Esophagus muscularis mucosa (tissue), 4 donors: ENCODE measurements at places on chromosomes 12 and 14. TPM values are rescaled to one million over a fixed set of nuclear protein-coding genes. Genes with fewer than 3 reads are reported as not detected.

Gene TSPAN11
- total RNA-seq = 7.6 TPM

Gene PRKD1
- total RNA-seq = 12.8 TPM

Gene CLEC6A
- not detected for total RNA-seq

Gene FAM186B
- 0.17 TPM for total RNA-seq

Gene KDM5A
- 37.3 TPM for total RNA-seq

Gene TMEM121
- 2.9 TPM for total RNA-seq

GRCh38 chr14:55837467-55837866 lies 257.5 kb downstream of the KTN1 start:
- no peak for DNase-seq

DNA sequence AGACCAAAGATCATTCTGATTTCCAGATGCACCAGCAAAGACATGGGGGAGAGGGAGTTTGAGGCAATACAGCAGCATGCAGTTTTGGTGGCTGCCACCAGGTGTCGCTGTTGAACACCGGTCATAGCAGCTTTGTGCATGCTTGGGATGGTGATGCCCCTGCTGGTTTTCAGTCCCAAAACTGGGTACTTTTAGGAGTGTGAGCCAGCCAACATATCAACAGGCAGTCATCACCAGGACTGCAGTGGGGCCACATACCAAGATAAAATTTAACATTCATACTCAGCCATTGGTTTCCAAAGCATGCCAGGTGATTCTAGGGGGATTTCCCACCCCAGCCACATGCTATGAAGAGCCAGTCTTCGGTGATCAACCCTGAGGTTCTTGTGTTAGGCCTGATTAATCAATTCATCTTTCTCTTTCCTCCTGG lies 64.2 kb downstream of the PHETA1 start:
- DNase-seq = no peak

- DNase-seq = no peak
Observed at GRCh38 chr14:21311614-21312013, 31.7 kb downstream of the RPGRIP1 start.

DNA sequence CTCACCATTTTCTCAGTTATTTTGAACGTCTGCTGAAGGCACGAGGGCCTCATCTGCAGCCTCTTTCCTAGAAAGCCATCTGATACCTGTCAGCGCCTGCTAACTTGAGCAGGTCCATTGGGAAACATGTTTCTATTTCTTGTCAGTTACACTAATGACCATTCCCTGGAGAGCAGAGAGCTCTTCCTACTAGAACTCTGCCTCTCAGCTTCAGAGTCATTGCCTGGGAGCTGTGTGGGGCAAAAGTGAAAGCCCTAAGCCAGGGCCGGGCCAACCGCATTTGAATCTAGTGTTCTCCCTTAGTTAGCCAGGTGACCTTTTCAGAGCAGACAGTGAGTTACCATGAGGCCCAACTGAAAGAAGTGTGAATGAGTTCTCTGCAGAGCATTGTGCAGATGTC lies 135.8 kb downstream of the EML1 start:
- DNase-seq = no peak

DNA sequence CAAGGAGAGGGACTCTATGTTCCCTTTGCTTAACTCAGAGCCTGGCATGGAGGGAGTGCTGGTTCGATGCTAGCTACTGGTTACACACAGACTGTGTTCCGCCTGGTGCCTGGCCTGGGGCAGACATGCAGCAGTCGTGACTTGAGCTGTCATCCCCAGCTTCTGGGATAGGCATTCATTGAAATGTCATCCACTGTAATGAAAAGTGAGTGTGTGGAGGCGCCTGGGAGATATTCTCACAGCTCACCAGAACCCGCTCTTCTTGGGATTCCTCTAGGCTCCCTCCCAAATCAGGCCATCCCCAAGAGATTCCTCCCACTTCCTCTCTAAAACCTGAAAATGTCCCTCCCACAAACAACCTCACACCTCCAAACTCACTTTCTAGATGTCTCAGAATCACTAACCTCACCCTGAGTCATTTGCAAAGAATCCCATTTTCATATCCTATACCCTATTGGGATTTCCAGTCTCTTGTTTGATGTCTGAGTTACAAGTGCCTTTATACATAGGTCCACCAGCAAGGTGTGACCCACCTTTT lies 82.8 kb downstream of the CRACR2A start:
- no peak for DNase-seq

DNA sequence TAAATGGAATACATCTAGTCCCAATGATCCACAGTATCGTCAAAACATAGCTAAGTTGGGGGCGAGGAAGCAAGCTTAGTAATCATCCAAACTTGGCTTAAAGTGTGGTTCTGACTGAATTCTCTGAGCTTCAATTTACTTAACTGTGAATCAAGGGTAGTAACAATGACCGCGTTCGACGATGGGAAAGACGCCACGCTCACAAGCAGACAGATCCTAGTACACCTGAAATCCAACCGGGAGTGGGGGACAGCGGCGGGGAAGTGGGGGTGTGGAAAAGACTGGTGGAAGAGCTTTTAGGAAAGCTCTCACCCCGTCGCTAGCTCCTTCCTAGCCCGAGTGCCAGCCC lies 433 bp downstream of the COX16 start:
- no peak for DNase-seq

- no peak for DNase-seq
Observed at GRCh38 chr12:19833775-19834501, 394.6 kb downstream of the AEBP2 start.

DNA sequence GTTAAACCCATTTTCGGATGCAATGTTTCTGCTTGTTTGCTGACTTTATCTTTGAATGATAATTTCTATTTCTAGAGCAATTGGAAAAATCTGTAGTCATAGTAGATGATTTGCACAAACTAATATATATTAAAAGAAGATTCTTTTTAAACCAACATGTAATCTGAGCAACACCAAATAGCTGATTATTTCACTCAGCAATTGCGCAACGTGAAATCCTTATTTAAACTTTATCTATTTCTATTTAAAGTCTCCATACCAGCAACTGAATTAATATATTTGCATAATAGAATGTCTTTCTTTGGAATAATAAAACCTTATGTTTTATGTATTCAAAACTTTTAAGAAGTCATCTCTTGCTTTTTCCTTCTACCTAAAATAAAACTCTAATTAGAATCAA lies 1132.4 kb downstream of the FLRT2 start:
- no peak for DNase-seq

DNA sequence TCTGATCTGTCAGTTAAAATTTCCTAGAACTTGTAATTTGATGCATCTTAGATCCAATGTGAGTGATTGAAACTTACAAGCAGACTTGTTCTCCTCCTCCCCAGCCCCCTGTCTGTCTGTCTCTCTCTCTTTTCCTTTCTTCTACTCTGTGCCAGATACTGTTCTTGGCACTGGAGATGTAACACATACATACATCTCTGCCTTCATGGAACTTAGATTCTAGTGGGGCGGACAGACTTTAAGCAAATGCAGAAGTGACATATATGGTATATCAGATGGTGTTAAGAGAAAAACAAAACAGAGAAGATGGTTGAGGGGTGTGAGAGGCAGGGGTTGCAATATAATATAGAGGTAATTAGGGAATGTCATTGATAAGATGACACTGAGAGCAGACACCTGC lies 6.6 kb downstream of the CHST11 start:
- DNase-seq = no peak

DNA sequence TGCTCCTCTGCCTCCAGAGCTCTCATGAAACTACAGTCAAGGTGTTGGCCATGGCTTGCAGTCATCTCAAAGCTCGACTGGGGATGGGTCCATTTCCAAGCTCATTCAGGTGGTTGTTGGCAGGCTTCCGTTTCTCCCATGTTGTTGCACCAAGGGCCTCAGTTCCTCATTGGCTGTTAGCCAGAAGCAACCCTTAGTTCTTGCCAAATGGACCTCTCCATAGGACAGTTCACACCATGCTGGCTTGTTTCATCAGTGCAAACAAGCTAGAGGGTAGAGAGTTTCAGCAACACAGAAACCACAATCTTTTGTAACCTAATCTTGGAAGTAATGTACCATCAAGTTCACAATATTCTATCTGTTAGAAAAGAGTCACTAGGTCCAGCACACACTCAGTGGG lies 22.7 kb upstream of the PPM1A start:
- DNase-seq = no peak

DNA sequence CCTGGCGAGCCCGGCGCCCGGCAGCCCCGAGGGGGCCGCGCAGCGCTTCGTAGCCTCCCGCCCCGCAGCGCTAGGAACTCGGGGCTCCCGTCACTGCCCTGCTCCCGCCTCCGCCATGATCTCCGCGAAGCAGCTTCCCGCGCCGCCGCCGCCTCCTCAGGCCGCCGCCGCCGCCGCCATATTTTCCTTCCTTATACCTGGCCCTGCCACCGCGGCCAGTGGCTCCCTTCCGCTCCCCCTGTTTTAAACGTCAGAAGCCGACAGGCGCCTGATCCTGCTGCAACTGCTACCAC lies 286 bp downstream of the PPP4R3A start:
- DNase-seq = peak; percentile 92

DNA sequence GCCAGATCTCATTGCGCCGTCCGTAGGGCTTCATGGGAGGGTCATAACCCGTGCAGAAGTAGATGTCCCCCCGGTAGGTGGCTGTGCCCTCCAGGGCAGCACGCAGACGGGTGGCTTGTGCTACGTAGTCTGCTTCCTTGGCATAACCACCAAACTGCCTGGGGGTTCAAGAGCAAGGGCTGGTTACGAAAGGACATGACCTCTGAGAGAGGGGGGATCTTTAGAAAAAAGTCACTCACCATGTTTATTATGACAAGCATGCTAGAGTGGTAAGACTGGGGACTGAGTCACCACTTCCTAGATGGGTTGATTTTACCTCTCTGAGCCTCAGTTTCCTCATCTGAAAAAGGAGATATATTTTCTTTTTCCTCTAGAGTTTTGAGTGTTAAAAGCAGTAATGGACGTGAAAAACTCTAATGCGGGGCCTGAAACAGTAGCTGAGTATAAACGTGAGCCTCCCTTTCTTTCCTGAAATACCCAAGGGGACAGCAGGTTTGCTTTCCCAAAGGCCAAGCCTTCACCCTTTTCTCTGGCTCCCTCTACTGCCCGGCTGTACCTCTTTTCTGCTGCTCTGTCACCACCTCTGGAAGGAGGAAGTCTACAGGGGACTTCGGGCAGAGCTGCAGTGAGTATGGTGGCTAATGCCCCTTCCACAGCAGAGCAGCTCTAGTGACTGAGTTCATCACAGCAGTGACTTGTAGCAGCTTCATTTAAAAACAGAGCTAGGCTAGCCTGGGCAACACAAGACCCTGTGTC lies 23.5 kb upstream of the GPRC5D start:
- DNase-seq = no peak

- DNase-seq = no peak
Observed at GRCh38 chr14:105641075-105641937, 114.9 kb downstream of the TMEM121 start.

GRCh38 chr12:75694534-75695268 lies 183.3 kb upstream of the KRR1 start:
- no peak for DNase-seq

GRCh38 chr12:47964106-47964728 lies 821 bp downstream of the TMEM106C start:
- DNase-seq = no peak

GRCh38 chr12:116389990-116390389 lies 112.5 kb upstream of the MED13L start:
- DNase-seq = no peak

GRCh38 chr12:93824514-93825500 lies 147.6 kb downstream of the CRADD start:
- DNase-seq = no peak

GRCh38 chr12:65280306-65280705 lies 1.8 kb downstream of the MSRB3 start:
- no peak for DNase-seq
